ENCODE measurements at places on chromosomes 12 and 14.
A peak's percentile ranks its signal among the peaks of the same experiment; 100 is the strongest.

GRCh38 chr14:90608281-90608680 lies 207.9 kb downstream of the TTC7B start:
- no peak for DNase-seq

DNA sequence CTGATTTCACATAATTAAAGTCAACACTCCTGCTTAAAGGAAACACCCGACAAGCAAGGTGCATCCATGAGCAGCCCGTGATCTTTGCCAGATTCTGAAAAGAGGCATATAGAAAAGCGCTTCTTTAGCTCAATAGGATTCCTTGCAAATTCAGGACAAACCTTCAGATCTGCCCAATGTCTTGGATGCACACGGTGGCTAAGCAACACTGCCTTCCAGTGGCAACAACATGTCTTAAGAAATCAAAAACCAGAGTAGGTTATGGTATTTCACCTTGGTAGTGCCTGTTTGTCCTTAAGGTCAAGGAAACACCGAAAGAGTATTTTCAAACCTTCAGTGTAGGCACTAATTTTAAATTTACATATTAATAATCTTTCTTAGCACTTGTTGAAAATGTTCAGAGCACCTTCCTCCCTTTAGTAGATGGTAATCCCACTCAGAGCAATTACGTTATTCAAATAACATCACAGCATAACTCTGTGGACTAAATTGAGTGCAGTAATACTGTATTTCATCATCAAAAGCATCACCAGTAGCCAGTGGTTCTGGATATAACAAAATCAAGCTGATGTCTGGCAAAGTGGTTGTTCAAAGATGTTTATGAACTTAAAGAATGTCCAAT lies 58.0 kb upstream of the CDKN3 start:
- DNase-seq, result no peak

DNA sequence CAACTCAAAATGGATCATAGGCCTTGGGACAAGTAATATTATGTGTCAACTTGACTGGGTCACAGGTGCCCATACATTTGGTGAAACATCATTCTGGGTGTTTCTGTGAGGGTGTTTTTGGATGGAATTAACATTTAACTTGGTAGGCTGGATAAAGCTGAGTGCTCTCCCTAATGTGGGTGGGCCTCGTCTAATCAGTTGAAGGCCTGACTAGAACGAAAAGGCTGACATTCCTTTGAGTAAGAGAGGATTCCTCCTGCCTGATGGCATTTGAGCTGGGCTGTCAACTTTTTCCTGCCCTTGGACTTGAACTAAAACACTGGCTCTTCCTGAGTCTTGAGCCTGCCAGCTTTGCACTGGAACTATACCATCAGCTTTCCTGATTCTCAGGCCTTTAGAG lies 93.4 kb upstream of the ESRRB start:
- DNase-seq, result no peak

GRCh38 chr14:94964931-94965330 lies 192.4 kb downstream of the DICER1 start:
- no peak for DNase-seq

DNA sequence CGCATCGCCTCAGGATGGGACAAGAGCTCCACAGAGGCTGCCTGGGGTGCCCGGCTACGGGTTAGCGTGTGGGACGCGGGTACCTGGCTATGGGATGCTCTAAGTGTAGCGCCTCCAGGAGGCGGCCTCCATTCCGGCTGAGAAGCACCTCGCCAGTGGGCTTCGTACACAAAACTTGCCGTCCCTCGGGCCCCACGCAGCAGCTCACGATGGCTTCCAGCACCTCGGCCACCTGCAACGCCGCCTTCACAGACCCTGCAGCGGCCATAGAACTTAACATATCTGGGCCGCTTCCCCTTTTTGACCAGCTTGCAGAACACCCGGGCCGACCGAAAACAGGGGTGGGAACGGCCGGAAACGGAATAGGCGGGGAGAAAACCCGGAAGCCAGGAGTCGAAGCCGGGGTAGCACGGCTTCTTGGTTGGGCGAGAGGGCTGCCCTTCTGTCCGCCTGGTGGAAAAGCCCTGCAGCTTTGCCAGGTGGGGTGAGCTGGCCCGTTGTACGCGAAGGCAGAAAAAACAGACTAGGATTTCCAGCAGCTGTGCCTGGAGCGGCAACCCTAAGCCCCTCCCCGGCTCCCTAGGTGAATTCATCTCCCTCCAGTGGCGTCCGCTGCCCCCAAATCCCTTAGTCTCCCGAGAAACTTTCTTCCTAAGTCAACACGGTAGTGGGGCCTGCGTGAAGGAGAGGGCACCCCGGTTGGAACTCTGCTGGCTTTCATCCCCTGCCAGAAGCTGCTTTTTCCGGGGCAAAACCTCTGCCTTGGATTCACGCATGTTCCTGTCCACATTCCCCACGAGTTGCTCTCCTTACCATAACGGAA lies at the start of gene BBS10:
Gene BBS10 (minus strand): TSS at position 337 of the 823 bp plus-strand sequence. CDS start 57 bp downstream, at position 280.
- DNase-seq, result peak; percentile 83

DNA sequence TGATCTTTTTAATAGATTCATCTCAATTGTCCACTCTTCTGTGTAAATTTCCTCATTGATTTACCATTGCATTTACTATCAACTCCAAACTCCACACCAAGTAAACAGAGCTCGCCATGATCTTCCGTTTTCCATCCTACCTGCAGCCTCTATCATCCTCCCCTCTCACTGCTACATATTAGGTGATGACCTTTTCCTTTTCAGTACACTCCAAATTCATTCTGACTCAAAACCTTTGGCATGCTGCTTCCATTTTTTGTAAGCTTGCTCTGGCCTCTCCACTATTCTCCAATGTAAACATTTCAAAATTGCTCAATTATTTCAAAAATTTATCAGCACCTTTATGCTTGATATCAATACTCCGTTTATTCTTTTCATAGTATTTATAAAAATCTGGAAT lies 40.2 kb upstream of the PZP start:
- no peak for DNase-seq

GRCh38 chr14:33922125-33922524 lies 28.7 kb downstream of the EGLN3 start:
- no peak for DNase-seq

- no peak for DNase-seq
These were observed 19.8 kb downstream of the XRCC3 start for GRCh38 chr14:103695296-103696069.

GRCh38 chr14:32197919-32198318 lies 3.9 kb upstream of the RNU6-7 start:
- DNase-seq, result no peak

DNA sequence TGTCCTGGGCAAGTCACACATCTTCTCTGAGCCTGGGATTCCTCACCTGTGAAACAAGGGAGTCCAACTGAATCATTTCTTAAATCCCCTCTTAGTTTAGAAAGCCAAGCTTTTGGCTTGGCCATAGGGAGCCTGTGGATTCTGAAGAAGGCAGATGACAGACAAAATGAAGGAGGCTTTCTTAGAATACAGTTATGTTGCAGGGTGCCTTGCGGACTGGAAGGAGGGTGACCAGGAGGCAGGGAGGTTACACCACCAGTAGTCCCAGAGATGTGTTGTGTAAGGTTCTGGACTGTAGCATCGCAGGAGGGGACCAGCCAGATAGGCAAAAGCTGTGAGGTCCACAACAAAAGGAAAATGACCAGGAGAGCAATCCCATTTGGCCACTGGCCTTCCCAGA lies 8.2 kb upstream of the ACVR1B start:
- DNase-seq, result no peak

DNA sequence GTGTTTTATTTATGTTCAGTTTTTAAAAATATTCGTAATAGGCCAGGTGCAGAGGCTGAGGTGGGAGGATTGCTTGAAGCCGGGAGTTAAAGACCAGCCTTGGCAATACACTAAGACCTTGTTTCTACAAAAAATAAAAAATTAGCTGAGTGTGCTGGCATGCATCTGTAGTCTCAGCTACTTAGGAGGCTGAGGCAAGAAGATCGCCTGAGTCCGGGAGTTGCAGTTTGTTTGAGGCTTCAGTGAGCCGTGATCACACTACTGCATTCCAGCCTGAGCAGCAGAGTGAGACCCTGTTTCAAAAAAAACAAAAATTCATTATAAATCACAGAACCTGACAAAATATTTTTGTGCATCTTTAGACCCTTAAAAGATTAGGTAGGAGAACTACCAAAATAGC lies 240.1 kb upstream of the ARHGAP5 start:
- no peak for DNase-seq

- no peak for DNase-seq
These were observed 23.7 kb downstream of the LGMN start for GRCh38 chr14:92724516-92725340.

DNA sequence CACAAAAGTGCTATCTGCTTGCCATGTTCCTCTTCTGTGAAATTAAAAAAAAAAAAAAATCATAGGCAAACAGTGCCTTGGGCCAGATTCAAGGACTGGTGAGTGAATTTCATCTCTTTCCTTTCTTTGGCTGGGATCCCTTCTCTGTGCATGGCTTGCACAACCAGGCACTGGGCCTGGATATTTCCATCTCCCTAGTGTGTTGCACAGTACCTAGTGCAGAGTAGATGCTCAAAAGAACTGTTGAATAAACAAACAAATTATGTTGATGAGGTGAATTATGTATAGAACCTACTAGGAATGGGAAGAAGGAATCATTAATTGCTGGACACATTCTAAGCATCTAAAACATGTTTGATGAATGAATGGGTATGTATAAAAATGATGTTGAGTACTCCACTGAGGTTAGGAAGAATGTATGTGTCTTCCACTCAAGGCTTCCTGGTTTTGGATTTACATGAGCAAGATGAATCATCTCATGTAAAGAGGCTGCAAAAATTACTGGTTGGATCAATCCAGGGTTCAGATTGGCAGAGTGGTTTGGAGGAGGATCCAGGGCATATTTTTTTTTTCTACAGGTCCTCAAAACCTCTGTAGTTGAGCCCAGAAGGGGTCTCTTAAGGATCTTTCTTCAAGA lies 93.2 kb downstream of the EMP1 start:
- DNase-seq, result no peak

- no peak for DNase-seq
These were observed 27.1 kb downstream of the PRKAB1 start for GRCh38 chr12:119695034-119695433.
